ENCODE measurements at places on chromosomes 7 and 10. TPM values are rescaled to one million over a fixed set of nuclear protein-coding genes. Genes with fewer than 3 reads are reported as not detected.

PLCE1 gene
- total RNA-seq, result 0.10 TPM

URGCP gene
- total RNA-seq, result 29.4 TPM

SFXN3 gene
- 115 TPM for total RNA-seq

SFRP4 gene
- total RNA-seq, result 0.10 TPM

TRPV5 gene
- not detected for total RNA-seq

DNA sequence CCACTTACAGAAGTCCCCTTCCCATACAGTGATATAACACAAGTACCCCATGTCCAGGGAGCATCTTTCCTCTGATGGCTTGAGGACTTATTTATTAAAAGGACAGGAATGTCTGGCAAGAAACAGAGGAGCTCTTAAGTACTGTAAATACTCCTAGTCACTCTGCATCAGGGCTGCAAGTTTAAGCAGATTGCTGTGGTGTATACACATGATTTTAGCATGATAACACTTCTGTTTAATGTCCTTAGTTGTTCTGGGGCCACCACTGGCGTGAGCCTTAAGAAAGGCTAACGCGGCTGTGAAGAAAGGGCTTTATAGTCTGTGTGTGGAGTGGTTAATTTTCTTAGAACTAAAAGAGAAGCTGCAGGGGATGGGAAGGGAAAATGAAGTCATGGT, 65.7 kb downstream of the GBF1 start:
- DNase-seq, result no peak

GRCh38 chr7:50304129-50304910, at the start of gene IKZF1:
Gene IKZF1, plus strand, starts transcription at chr7:50304716. Its CDS starts 14,346 bp downstream, at chr7:50319062.
- no peak for DNase-seq

DNA sequence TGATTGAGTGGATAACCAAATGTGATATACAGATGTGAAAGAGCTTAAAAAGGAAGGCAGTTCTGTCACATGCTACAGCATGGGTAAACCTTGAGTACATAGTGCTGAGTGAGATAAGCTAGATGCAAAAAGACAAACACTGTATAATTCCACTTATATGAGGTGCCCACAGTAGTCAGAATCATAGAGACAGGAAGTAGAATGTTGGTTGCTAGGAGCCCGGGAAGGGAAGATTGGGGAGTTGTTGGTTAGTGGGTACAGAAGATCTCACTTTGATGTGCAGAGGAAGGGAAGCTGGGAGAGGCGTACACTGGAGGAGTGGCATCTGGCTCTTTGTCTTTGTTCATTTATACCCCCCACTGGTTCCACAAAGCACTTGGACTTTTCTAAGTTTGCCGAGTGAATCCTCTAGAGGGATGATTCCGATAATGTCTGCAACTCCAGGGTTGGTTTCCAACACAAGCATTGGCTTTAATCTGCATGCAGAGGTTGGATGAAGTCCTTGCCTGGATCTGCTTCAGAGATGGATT, 39.5 kb downstream of the TSPAN14 start:
- DNase-seq, result peak; percentile 79

- DNase-seq, result peak; percentile 63
These were observed 308.6 kb upstream of the NRP1 start for GRCh38 chr10:33643042-33643441.

GRCh38 chr10:69633673-69634635, 3.9 kb downstream of the FAM241B start:
- DNase-seq, result no peak

- no peak for DNase-seq
These were observed 43.4 kb upstream of the PTN start for GRCh38 chr7:137386966-137387365.

DNA sequence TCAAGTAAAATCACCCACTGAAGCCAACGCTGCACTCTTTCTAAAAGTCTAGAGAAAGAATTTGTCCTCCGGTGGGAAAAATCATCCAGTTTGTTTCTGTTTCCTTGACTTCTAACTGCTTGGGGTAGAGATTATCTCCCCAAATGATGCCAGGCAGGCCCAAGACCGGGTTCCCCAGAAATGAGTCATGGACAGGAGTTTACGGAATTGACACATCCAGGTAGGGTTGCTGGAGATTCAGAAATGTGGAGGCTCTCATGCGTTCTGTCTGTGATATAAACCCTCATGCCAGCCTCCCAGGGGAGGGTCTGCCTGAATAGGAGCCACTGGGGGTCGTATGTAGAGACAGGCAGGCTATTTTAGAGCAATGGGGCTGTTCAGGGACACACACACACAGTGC, 230.9 kb downstream of the TCERG1L start:
- DNase-seq, result no peak

DNA sequence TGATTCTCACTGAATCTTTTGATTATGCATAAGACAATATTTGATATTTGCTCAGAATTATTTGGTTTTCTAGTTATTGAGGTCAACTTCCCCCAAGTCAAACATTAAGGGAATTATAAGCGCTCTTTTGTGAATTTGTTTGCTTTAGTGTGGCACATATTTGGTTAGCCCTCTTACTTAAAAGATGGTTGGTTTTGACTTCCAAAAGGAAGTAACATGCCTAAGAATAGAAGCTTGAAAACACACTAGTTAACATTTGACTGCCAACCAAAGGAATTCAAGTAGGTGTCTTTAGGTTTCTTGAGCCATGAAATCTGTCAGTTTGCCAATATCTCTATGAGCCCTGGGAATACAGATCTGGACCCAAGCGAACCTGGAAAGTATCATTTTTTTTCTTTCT, 24.9 kb downstream of the STEAP4 start:
- DNase-seq, result no peak

DNA sequence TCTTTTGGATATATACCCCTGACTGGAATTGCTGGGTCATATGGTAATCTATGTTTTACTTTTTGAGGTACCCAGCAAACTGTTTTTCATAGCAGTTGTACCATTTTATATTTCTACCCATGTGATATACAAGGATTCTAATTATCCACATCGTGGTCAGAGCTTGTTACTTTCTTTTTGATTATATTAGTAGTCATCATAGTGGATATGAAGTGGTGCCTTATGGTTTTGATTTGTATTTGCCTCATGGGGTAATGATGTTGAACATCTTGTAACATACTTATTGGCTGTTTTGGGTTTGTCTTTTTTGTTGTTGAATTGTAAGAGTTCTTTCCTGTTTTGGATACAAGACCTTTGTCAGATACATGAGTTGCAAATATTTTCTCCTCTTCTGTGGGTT, 51.7 kb downstream of the MAPK8 start:
- DNase-seq, result no peak

- no peak for DNase-seq
These were observed 144.3 kb upstream of the KAT6B start for GRCh38 chr10:74681917-74682627.

DNA sequence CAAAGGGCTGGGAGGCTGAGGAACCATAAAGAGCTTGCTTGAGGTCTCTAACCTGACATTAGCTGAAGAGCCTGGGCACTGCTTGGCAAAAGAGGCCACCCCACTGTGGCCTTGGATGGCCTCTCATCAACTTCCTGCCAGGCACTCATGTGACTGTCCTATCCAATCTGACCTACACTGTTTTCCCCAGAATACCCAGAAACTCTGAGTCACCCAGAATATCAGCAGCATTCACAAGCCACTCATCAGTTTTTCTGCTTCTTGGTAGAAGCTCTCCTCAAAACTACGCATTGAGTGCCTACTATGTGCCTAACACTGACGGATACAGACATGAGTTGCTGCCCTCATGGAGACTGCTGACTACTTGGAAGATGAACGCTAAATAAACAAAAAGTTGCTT, 4.1 kb upstream of the NT5C2 start:
- peak; percentile 83 for DNase-seq

DNA sequence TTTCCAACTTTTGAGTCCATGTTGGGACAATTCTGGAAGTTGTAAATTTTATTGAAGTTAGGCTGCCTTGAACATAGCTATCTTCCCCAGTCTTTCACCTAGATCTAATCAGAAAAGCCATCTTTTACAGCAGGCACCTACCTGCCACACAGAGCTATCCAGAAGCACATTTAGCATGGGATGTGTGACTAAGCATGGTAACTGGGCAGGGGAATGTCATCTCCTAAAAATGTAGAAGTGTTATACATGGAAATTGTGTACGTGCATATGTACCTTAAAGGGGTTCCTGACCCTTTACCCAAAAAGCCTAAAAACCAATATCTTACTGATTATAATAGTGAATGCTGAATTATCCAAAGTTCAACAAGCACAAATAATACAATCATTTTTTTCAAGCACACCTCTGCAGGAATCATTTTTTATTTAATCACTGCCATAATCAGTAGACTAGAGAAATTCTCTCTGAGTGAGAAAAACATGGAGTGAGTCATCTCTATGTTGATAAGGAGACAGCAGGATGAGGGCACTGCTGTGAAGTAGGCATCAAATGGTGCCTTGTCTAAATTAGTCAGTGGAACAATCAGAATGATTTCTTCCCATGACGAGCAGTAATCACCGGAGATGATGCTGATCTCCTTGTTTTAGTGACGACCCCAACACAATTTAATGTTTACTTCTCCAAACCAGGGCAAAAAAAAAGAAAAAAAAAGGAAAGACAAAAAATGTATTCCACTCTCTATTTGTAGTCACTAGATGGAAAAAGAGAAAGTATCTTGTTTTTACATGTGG, 75.9 kb downstream of the SORBS1 start:
- DNase-seq, result peak; percentile 43

DNA sequence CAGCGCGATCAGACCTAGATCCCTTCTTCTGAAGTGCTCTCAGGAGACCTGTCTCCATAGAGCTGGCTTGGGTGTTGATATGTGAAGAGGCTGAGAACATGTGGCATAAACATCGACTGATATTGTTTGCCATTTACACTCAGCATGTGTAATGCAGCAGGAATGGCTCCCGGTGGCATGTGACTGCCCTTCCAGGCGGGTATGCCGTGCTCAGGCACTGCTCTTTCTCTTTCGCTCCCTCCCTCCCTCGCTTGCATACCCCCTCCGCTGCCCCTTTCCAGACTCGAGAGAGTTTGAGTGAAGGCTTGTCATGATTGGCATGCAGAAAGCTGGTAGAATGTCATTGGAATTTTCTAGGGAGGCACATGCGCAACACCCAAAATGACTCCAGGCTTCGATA, 107.3 kb upstream of the PDCD4 start:
- no peak for DNase-seq

GRCh38 chr10:88857831-88858230, 6.2 kb upstream of the ANKRD22 start:
- DNase-seq, result no peak
